Fibroblast of skin of back (primary cell): ENCODE measurements at places on chromosomes 13 and 19.

- no peak for DNase-seq
Measured at GRCh38 chr13:108924541-108924940, 295.1 kb downstream of the MYO16 start.

DNA sequence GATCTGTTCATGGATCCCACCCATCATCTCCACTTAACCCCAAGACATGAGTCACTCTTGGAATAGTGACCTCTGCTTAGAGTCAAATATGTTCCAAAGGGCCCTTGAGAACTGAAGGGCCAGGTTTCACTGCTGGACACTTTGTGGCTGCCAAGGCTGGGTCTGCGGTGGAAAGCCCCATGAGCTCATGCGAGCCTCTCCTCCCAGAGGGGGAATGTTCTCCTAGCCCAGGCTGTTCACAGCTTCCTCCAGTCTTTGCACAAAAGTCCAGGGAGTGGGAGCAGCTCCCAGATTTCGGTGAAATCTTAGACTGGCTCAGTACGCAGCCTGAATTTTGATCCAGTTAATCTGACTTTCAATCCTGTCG is 732 bp upstream of the DCLK1 start:
- DNase-seq, result peak; percentile 39

DNA sequence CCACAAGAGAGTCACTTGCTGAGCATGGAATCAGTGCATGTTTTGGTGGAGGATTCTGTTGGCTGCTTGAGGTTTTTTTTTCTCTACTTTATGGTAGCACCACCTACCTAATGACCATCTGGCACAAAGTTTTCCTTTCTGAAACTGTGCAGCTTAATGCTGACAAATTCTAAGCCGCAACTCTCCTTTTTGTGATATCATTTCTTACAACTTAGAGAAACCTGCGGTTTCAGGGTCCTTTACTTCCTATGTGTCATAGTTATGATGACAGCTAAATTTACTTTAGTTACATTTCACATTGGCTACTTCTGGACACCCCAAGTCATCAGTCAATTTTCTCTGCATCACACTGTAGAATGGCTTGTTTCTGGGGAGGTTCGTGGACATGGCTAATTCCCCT is 115.4 kb upstream of the TMTC4 start:
- no peak for DNase-seq

GRCh38 chr13:91355826-91356710 is 8.6 kb downstream of the MIR17HG start:
- DNase-seq, result no peak

DNA sequence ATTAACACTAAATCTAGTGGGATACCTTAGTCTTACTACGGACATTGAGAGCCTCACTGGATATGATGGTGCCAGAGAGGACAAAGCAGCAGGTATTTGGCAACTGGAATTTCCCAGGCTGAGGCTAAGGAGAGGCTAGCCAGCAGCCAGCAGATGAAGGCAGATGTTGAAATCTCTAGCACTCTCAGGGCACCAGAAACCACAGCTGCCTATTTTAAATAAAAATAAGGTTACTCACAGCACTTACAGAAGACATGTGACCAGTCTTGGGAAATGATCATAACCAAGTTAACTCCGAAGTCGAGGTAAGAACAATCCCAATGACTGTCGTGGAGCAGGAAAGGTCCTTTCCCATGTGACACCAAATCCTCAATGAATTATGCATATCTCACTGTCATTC is 1726.0 kb downstream of the EFNB2 start:
- no peak for DNase-seq

GRCh38 chr19:44570984-44571684 is 41.7 kb upstream of the CEACAM20 start:
- peak; percentile 77 for DNase-seq

- DNase-seq, result peak; percentile 91
Measured at GRCh38 chr13:42883771-42884467, 102.5 kb downstream of the FAM216B start.

- DNase-seq, result no peak
Measured at GRCh38 chr13:95455782-95456181, 96.7 kb upstream of the CLDN10 start.

DNA sequence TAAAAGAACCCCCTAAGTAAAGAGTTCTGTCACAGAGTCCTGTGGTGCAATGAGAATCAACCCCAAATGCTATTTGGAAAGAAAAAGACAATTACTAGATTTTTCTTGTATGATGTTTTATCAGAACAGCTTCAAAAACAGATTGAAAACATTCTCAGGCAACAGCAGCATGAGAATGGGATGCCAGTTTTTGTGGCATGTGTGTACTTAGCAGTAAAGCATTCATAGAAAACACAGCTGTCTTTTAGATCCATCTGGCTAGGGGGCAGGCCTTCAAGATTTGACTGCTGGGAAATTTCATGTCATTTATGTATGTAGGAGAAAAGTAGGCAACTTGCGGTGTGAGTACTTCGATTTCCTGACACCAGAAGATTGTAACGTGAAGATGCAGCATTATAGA is 170.5 kb upstream of the HTR2A start:
- no peak for DNase-seq

GRCh38 chr13:19572280-19572679 is 10.9 kb upstream of the TPTE2 start:
- no peak for DNase-seq

DNA sequence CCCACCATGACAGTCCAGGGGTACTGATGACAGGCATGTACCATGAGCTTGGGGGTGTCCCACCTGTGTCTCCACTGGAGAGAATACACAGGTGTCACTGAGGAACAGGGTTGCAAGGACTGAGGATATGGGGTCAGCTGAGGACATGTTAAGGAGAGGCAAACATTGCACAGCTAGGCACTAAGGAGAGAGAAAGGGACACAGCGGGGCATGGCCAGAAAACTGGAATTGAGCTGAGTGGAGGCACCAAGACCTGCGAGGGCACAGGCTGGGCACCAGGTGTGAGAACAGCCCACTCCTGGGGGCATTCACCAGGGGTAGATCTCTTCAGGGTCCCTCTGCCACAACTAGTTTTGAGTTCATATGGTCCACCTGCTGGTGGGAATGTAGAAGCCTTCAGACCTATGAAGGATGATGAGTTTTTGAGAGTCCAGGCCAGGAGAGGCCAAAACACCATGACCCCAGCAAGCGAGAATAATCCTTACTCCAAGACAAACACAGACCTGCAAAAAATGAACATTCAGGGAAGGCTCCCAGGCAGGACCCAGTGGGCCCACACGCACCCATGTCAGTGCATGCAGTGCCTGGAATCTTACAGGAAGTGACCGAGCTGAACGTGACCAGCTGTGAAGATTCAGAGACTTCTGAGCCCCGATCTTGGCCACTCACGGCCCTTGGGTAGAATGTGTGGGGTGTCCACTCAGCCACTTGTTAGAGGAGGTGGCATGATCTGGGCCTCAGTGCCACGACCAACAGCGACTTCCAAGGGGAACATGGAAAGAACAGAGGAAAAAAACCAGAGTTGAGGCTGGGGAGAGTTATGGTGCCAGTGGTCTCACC is 1.4 kb upstream of the ZNF584 start:
- DNase-seq, result peak; percentile 30

GRCh38 chr13:95679722-95680121 is 2.8 kb downstream of the DNAJC3 start:
- no peak for DNase-seq

GRCh38 chr19:56071151-56071550 is 49.9 kb downstream of the ZNF787 start:
- DNase-seq, result no peak

DNA sequence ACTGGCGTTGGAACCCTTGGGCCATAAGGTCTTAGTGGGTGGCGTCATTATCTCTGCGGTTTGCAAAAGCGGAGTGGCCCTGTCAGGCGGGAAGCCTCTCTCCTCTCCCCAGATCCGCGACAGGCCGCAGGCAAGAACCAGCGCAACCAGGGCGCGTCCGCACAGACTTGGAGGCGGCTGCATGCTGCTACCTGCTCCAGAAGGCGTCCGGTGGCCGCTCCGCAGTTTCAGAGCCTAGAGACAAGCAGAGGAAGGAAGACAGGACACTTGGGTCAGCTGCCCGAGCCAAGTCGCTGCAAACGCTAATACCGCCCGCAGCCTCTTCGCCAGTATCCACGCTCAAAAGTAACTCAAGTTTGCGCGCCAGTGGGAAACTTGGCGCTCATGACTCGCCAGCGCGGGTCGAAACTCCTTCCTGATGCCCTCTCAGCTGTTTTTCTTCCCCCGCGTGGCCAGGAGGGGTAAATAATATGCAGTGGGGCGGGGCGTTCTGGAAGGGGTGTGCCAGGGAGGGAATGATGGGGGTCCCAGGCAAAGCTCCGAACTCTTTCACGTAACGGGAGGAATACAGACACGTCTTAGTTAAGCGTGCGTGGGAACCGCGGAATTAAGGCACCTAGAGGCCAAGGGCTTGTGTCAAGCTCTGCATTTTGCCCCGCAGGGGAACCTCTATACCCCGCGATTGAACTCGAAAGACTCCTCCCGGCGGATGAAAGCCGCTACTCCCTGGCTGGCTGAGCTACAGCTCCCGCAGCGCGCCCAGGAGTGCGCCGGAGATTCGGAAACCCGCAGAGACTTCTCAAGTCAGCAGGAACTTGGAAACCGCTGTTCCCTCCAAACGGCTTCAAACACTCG is at the start of gene EDNRB:
TSS of gene EDNRB (minus strand) at position 441 of the 855 bp plus-strand sequence. CDS start at position 183, 258 bp downstream.
- peak; percentile 25 for DNase-seq

- DNase-seq, result peak; percentile 85
Measured at GRCh38 chr13:23506071-23506806, 64.0 kb upstream of the TNFRSF19 start.
